ENCODE measurements at places on chromosomes 6 and 20.

- no peak for DNase-seq
These were observed 2.9 kb downstream of the BIRC7 start for GRCh38 chr20:63238514-63239125.

GRCh38 chr6:83117802-83118201, 50.3 kb downstream of the DOP1A start:
- DNase-seq, result no peak

GRCh38 chr6:146433881-146434731, 109.5 kb upstream of the RAB32 start:
- no peak for DNase-seq

- no peak for DNase-seq
These were observed 465.9 kb upstream of the BTBD3 start for GRCh38 chr20:11451793-11452291.

DNA sequence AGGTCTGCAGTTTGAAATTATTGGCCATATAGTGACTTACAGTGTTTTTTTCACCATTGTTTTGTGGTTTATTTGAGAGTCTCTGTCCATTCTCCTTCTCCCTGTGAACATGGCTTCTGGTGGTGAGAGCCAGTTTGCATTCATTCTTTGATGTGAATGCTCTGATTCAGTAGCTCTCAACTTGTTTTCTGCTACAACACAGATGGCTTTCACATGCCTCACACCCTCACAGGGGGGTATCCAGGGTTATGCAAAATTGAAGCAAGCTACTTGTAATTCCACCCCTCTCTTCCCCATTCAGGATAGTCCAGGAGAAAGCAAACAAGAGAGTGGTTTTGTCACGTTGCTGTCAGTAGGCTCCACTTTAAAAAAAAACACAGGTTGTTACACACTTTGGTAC, 55.6 kb downstream of the SLX4IP start:
- no peak for DNase-seq

Data from NCI-H226 (cell line).